ENCODE measurements at places on chromosomes 2 and 18. TPM values are rescaled to one million over a fixed set of nuclear protein-coding genes. Genes with fewer than 3 reads are reported as not detected.

The MPHOSPH10 gene
- 10.6 TPM for total RNA-seq

The PSMA8 gene
- not detected for total RNA-seq

The IL1RL1 gene
- total RNA-seq, result not detected

The LONRF2 gene
- 4.7 TPM for total RNA-seq

The INPP4A gene
- 8.9 TPM for total RNA-seq

The ANKRD44 gene
- total RNA-seq, result 77.6 TPM

The EMILIN1 gene
- 0.58 TPM for total RNA-seq

The GAL3ST2 gene
- total RNA-seq, result not detected

The FAM98A gene
- 6.5 TPM for total RNA-seq

The TRAF3IP1 gene
- total RNA-seq, result 2.1 TPM

The ALK gene
- total RNA-seq, result not detected

The SULT1C4 gene
- 7.5 TPM for total RNA-seq

The FEV gene
- not detected for total RNA-seq

The CFC1 gene
- total RNA-seq, result not detected

The CHRNA1 gene
- total RNA-seq, result not detected

The SERPINB12 gene
- total RNA-seq, result not detected

The CREG2 gene
- 5.2 TPM for total RNA-seq

DNA sequence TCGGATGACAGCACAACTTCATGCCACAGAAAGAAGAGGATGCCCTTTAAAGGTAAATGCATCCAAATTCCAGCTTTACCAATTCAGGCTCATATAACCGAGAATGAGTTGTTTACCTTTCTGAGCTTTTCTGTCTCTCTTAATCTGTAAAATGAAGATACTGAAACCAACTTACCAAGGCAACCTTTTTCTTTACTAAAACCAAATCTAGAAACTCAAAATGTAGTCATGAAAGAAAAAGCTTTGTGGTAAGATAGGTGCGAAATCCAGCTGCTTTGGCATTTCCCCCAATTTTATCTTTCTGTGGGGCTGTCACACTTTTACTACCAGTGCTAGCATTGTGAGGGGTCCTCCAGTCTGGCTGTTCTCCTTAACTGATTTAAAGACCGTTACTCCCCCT, 240.4 kb downstream of the IKZF2 start:
- no peak for DNase-seq

GRCh38 chr2:34844629-34845028, 1245.5 kb upstream of the FAM98A start:
- DNase-seq, result no peak

DNA sequence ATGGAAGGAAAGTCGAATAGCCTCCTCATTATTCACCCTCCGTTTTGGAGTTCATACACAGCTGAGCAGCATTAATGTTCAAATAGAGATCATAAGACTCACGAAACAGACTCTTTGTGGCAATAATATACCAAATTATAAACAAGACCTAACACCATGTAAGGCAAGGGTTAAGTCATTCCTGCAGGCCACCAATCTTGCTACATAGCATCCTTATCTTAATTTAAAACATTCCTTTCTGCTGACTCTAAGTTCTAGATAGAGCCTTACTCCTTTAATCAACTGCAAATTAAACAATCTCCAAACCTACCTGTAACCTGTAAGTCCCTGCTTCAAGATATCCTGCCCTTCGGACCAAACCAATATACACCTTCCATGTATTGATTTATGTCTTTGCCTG, 178.0 kb downstream of the PDE11A start:
- no peak for DNase-seq

GRCh38 chr2:55775828-55776227, 82.2 kb upstream of the PNPT1 start:
- no peak for DNase-seq

DNA sequence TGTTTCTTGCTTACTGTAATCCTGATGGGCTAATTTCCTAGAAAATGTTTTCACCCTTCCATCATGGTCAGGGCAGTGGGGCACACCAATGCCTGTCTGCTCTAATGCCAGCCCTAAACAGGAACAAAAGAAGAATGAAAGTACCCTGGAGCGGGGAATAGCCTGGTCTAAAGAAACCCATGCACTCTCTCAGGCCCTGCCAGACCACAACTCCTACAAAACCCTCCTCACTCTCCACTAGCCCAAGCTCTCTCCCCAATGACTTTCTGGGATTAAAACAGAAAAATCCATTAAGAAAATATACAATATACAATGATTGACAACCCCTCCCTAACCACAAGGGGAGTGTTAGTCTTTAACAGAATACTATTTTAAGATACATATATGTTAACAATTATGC, 67.6 kb downstream of the AAK1 start:
- DNase-seq, result no peak

GRCh38 chr2:32746669-32747068, 118.8 kb downstream of the TTC27 start:
- DNase-seq, result no peak

DNA sequence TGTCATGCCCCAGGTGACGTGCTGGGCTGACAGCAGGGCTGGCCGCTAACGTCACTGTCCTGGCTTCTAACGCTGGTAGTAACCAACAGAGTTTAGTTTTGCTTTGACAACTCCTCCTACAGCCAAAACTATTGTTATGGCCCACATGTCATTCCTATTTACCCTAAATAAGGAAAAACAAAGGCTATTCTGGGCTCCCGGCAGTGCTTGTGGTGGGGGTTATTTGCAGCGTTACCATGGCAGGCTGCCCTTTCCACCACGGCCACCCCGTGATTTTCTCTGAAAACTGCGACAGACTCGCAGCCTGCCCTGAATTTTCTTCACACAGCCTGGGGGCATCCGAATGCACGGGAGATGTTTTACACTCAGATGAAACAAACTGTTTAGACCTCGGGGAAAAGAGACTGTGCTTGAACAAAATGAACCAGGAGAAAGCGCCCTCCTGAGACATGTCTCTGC, 115.2 kb downstream of the FAM210A start:
- no peak for DNase-seq

DNA sequence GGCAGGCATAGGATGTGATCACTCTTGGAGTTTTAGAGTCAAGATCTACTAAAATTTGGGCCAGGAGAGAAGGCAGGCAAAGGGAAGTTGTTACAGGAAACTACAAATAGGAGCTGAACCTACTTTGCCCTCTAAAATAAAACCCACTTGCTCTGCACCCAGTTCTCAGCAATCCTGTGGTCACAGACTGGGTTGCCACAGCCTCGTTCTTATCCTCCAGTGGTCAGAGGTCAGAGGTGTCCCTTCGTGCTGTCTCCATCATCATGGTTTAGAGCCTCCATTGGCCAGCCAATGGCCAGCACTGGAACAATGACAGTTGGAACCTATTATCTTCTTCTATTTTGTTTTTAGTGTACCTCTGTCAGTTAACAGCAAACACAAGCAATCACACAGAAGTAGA, 90.7 kb upstream of the TNP1 start:
- no peak for DNase-seq

- DNase-seq, result no peak
These were observed 36.9 kb downstream of the ATP9B start for GRCh38 chr18:79106084-79106483.

DNA sequence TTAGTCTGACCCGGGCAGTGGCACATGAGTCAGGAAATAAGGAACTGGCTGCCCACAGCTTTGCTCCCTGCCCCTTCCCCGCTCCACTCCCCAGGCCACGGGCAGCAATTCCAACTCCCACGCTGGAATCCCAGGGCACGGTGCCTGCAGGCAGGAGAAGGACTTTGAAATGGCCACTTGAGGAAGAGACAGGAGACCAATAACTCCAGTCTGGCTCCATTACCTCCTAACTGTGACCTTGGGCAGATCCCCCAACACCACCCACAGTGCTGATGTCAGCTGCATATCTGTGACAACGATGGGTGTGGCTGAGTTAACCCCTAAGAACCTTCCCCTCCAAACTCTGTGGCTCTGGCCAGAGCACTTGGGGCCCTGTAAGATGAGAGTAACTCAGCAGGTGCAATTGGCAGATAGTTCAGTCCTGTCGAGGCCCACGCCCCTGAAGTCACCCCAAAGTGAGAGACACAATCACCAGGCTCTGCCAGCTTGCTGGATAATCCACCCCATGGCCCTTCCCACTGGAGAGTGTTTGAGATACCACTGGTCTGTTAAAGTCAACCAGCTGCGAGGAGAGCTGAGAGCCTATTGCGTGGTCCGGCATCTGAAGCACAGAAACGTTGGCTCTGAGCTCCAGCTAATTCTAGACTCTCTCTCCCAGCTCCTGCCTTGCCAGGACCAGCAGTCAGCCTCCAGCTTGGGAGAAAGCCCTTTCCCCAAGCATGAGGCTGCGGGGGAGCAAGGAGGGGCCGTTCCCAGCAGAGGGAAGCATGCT, 175.2 kb downstream of the TNS1 start:
- DNase-seq, result no peak

DNA sequence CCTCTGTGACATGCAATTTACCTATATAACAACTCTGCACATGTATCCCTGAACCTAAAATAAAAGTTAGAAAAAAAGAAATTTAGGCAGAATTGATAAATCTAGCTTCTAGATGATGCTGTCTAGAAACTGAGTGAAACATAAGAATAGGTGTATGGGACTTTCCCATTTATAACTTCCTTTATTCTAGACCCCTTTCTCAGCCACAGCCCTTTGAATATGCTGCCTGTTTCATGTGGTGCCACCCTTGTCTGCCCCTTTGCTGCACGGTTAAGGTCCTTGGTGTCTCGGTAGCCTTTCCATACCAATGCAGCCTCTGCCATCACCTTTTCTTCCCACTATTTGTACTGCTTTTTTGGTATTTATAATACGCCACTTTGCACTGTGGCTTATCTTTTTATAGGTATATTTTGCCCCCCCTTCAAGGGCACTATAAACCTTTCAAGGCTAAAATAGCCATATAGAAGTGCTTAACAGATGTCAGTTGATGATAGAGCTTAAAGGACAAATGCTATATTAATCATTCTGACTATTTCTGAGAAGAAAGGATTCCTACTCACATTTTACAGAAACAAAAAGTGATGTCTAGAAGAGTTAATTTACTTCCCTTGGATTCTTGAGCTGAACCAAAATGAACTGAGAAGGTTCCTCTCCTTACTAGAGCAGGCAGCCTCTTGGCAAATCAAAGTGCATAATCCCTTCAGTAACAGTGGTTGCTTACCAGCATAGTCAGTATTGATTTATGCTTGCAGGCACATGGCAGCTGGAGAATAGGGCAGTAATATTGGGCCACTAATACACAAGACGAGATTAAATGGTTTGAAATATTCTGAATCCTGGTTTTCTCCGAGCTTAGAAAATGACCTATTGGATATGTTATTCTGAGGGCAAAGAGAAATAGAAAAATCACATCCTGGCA, 88.1 kb upstream of the CYP26B1 start:
- no peak for DNase-seq

DNA sequence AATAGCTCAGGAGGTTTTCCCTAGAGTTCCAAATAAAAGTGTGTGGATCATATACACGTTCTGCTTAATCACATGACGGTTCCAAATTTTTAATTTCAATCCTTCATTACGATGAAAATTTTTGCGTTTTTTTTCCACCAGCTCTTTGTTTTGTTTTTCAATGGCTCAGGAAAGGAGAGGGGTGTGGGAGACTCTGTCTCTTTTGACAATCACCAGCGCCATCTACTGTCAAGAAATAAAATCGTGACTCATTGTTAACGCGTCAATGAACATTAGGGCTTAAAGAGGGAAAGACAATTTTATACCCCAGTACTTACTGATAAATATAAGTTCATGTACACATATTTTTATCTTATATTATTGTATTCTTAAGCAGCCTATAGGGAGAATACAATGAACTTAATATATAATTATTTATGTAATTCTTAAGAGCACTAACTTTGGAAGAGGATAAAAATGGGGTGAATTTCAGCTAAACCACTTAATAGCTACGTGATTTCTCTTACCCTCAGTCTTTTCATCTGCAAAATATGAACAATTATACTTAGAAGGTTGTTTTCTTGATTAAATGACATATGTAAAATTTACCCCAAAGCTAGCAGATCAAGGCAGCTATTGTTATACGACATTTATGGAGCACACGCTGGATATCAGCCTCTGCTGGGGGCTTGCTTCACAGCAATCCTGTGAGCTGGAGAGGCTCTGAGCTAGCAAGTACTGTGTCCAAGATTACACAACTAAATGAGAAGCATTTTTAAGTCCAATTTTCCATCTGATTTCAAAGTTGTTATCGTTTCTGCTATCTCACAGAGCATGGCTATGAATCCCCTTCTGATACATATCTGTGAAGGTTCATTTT, 47.4 kb upstream of the RMDN2 start:
- peak; percentile 50 for DNase-seq

GRCh38 chr18:48399303-48400075, 9.7 kb downstream of the ZBTB7C start:
- DNase-seq, result no peak

GRCh38 chr2:74688881-74689280, 34.8 kb downstream of the SEMA4F start:
- DNase-seq, result no peak

GRCh38 chr2:25877431-25878360, 591 bp downstream of the ASXL2 start:
- peak; percentile 78 for DNase-seq

GRCh38 chr2:10985901-10986535, 74.3 kb downstream of the KCNF1 start:
- no peak for DNase-seq

DNA sequence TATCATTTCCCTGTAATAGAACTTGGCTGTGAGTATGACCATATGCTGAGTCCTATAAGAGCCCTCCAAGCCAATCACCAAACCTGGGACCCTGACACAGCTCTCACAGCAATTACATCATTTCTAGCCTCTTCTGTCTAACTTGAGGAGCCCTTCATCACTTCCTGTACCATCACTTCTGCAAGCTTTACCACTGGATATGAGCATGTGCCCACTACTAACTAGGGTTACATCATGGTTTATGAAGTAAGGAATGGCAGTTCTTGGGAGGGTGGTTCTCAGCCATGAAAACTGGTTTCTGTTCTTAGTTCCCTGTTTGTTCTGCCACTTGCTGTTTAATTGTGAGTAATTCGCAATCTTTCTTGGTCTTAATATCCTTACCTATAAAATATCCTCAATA, 31.0 kb upstream of the EPB41L3 start:
- DNase-seq, result no peak

DNA sequence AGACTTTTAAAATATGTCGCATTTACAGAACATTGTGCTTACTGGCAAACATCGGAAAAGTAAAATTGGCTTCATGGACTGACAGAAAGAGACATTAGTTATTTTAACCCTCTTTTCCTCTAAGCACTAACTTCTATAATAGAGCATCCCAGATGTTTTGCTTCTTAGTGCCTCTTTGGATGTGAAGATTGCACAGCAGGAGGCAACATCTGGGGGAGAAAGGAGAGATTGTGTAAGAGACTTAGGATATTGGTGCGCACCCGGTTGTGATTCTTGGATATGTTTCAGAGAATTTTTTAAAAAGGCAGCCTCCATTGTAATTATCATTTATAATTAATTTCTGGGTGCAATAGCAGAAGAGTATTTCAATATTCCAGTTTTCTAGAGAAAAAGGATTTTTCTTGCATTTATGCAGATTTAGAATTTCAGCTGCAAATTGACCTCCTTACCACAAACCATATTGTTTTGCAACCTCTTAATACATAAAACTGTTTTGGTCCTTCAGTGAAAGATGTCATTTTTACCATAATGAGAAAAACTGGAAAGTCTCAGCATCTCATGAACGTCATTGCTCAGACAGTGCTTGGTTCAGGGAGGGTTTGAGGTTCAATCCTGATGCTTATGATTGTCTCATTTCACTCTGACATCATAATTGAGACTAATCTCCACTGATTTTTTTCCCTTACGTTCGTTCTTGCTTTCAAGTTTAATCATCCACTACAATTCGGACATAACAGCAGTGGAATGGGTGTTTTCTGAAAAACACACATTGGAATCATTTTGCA, 404.3 kb downstream of the ZNF521 start:
- DNase-seq, result no peak

- no peak for DNase-seq
These were observed 3.7 kb downstream of the RAMP1 start for GRCh38 chr2:237863102-237863511.

GRCh38 chr2:198359308-198359707, 554.9 kb downstream of the PLCL1 start:
- DNase-seq, result no peak

Measured in Caki2 (cell line).